Stomach (tissue), 19 donors: ENCODE measurements at places on chromosomes 3 and 15. TPM values are rescaled to one million over a fixed set of nuclear protein-coding genes. Genes with fewer than 3 reads are reported as not detected.

ACTR8 gene
- 6.7 TPM for polyA plus RNA-seq

OSBPL10 gene
- polyA plus RNA-seq, result 5.8 TPM

DNA sequence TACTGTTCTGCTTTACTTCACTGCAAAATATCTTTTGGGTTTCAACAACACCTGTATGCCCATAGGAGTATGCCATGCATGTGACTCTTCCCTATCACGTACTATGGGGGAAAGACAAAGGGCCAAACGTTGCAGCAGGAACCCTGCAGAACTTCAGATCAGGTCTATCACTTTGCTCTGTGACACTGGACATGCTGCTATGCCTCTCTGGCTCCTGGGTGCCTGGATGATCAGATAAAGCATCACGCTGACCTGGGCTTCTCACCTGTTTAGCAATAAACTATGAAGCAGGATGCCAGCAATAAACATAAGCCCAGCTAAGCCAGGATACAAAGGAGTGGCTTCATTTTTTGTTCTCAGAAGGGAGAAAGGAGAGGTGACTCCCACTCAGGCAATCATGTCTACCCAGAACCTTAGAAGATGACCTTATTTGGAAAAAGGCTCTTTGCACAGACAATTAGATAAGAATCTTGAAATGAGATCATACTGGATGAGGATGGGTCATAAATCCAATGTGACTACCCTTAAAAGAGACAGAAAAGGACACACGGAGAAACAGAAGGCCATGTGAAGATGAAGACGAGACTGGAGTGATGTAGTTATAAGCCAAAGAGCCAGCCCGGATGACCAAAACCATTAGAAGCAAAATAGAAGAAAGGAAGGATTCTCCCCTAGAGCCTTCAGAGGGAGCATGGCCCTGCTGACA lies 19.3 kb downstream of the POMGNT2 start:
- H3K27me3 ChIP-seq, result no peaks in the 10 kb centered on the region
- H3K4me1 ChIP-seq, result no peaks in the 10 kb centered on the region
- no peak for DNase-seq
- H3K36me3 ChIP-seq, result peaks cover 6% of the 10 kb centered on the region
- no peak overlapping the region for H3K27ac ChIP-seq
- no peak overlapping the region for H3K4me3 ChIP-seq

GRCh38 chr3:126104742-126105605 lies 21.1 kb upstream of the SLC41A3 start:
- peaks cover 9% of the 10 kb centered on the region for H3K36me3 ChIP-seq
- peaks cover 10% of the 10 kb centered on the region for H3K4me1 ChIP-seq
- no peak overlapping the region for H3K27ac ChIP-seq
- no peaks in the 10 kb centered on the region for H3K27me3 ChIP-seq

- H3K4me1 ChIP-seq, result no peaks in the 10 kb centered on the region
- peak overlapping the region; percentile 82 for H3K27ac ChIP-seq
- no peak for DNase-seq
- no peak overlapping the region for H3K4me3 ChIP-seq
Measured at GRCh38 chr15:62868507-62868906, 174.0 kb upstream of the TPM1 start.

DNA sequence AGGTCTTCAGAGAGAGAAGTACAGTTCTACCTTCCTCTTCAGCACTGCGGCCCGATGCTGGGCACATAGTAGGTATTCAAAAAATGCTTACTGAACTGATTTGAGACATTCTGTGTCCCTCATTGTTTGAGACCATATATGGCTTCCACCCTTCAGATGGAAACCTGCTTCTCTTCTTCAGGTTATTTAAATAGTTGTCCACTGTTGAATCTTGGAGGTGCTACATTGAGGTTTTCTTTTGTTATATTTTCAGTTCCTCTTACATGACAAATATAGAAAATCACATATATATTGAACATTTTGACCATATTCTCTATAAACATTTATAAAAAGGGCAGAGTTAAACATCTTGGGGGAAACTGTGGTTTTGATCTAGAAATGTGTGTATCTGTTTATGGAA lies 200.2 kb upstream of the LRRC3B start:
- H3K27me3 ChIP-seq, result no peaks in the 10 kb centered on the region
- H3K4me1 ChIP-seq, result no peaks in the 10 kb centered on the region

DNA sequence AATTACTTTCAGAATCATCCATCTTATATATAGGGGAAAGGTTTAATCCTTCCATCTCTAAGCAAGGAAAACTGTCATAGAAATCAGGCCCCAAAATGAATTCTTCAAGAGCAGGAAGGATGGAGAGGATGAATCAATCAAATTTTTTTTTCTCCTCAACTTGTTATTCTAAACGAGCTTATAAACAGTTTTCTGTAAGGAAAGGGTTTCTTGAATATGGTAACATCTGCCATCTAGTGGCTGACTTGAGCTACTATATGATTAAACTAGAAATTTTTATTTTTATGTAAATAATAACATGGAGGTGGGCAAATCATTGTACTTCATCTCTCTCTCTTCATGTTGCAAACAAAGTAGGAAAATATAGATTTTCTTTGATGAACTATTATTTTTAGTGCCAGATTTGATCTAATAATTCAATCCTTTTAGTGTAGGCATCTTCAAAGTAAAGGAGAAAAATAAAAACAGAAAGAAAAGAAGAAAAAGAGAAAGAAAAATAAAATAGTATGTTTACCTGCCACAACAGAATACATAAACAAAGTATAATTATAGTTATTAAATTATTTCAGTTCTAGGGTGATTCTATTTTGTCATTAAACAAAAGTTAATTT lies 146.6 kb downstream of the SERPINI1 start:
- peaks cover 4% of the 10 kb centered on the region for H3K4me1 ChIP-seq
- H3K4me3 ChIP-seq, result no peak overlapping the region
- H3K36me3 ChIP-seq, result no peaks in the 10 kb centered on the region
- H3K27me3 ChIP-seq, result no peaks in the 10 kb centered on the region
- no peak overlapping the region for H3K27ac ChIP-seq
- no peak for DNase-seq

GRCh38 chr15:48541341-48542278 lies 103.9 kb downstream of the FBN1 start:
- DNase-seq, result peak; percentile 68
- H3K4me3 ChIP-seq, result no peak overlapping the region
- no peaks in the 10 kb centered on the region for H3K27me3 ChIP-seq
- no peaks in the 10 kb centered on the region for H3K36me3 ChIP-seq
- peak overlapping the region; percentile 59 for H3K27ac ChIP-seq

DNA sequence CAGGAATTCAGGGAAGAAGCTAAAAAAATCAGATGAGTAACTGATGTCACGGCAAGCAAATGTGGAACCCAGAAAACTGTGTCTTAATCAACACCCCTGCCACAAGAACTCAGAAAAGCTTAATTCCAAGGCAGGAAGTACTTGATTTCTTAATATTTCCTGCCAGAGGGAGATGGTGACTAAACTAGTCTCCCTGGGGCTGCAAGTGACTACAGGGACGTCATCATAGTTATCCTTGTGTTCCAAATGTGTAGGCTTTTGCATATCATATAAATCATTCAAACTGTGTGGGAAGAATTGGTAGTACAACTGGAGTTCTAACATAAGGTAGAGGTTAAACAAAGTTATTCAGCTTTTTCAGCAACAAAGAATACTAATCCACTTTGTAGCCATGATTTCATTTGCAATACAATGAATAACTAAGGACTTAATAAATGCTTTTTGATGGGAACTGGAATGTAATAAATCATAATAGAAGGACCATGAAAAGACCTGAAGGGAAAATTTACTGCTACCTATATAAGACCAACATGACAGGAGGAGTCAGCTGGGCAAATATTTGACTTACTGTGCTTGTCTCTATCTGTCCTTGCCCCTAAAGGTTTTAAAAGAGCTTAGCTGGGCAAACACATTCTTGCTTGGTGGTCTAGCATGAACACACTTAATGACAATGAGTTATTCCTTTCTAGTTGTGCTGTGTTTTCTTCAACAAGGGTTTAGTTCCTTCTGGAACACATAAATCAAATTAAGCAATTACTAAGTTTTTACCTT lies 76.0 kb upstream of the NECTIN3 start:
- no peaks in the 10 kb centered on the region for H3K27me3 ChIP-seq
- H3K36me3 ChIP-seq, result no peaks in the 10 kb centered on the region
- no peak overlapping the region for H3K4me3 ChIP-seq

- no peaks in the 10 kb centered on the region for H3K4me1 ChIP-seq
- no peak overlapping the region for H3K27ac ChIP-seq
Measured at GRCh38 chr15:52464040-52464439, 64.6 kb downstream of the MYO5A start.

GRCh38 chr15:40313531-40314398 lies 6.0 kb upstream of the PLCB2 start:
- no peaks in the 10 kb centered on the region for H3K36me3 ChIP-seq
- H3K27ac ChIP-seq, result no peak overlapping the region
- no peaks in the 10 kb centered on the region for H3K27me3 ChIP-seq
- peak; percentile 87 for DNase-seq

- H3K27me3 ChIP-seq, result no peaks in the 10 kb centered on the region
- H3K4me3 ChIP-seq, result no peak overlapping the region
- peak; percentile 20 for DNase-seq
- no peaks in the 10 kb centered on the region for H3K36me3 ChIP-seq
Measured at GRCh38 chr3:101722394-101723173, 1.8 kb upstream of the CEP97 start.
